ENCODE measurements at places on chromosomes 16 and 17.

GRCh38 chr16:8928467-8928957 lies 35.2 kb downstream of the USP7 start:
- no peak for DNase-seq

DNA sequence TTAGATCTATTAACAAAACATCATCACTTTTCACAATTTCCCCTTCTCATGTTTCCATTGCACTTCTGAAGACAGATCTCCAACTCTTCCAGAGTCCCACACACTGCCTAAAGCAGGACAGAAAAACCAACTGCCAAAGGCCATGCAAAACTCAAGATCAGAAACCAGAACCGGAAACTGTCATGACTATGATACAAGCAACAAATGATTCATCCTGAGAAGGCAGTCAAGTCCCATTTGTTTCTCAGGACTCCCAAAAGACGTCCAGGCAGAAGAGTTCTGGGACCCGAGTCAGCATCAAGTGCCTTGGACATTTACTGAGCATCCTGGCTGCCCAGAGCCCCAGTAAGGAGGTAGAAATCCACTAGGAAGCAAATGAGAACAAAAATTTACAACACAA lies 38.8 kb downstream of the ERN1 start:
- no peak for DNase-seq

DNA sequence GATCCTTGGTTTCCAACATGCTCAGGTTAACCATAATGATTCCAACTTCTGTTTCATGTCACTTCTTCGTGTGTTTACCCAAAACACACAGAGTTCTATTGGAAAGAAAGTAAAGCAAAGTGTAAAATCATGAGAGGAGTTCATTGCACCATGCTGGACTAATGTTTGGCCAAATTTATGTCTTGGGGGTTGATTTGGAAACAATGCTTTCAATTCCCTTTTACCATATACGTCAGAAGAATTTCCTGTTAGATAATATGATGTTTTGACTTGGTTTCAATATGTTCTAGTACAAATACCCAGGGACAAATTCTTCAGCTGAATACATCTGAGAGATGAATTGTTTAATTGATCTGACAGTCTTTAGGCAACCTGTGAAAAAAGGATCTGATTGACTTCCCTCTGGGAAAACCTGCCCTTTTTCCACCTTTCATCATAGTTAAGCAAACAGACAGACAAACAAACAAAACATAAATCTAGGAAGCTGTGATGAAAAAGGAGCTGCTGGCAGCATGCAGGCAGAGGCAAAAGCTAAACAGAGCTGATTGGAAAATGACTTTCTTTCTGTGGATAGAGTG lies 26.0 kb upstream of the MPHOSPH6 start:
- no peak for DNase-seq

GRCh38 chr17:10875984-10876555 lies 38.2 kb upstream of the PIRT start:
- no peak for DNase-seq

- no peak for DNase-seq
Observed at GRCh38 chr17:38750312-38751121, 2.0 kb upstream of the PSMB3 start.

- no peak for DNase-seq
Observed at GRCh38 chr16:1914084-1914608, 4.1 kb downstream of the HS3ST6 start.

DNA sequence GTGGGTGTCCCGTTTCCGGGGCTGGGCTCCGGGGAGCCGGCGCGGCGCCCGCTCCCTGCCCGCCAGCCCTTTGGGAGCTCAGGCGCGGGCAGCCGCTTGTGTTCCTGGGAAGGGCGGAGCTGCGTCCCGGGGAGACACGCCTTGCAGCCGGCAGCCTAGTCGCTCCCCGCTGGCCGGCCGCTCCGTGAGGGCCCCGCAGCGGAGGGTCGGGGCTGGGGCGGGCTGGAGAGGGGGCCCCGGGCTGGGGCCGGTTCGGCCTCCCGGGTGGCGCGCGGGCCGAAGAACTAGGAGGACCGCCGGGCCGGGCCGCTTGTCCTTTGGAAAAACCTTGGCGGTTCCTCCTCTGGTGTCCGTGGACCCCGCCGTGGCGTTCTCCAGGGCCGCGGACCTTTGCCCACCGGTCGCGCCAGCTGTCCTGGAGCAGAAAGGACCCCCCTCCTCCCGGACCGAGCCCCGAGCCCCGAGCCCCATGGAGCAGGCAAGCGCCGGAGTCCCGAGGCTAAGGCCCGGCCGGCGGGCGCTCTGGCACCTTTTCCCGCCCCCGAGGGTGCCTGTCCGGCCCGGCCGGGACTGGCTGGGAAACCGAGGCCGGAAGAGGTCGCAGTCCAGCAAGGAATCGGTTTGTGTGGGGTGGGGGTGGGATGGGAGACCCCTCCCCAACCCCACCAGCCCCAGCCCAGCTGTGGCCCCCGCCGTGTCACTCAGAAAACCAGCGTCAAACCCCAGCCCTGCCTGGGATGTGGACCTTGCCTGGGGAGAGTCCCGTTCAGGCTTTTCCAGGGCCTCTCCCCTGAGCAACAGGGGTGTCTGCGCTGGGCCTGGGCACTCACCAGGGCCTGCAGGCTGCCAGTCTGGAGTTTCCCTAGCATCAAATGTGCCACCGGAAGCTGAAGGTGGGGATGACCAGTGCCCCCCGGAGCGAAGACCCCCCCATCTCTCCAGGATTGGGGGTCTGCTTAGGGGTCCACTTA lies 6.8 kb upstream of the TBC1D3B start:
- no peak for DNase-seq

- no peak for DNase-seq
Observed at GRCh38 chr16:47511882-47512281, 50.8 kb downstream of the PHKB start.

DNA sequence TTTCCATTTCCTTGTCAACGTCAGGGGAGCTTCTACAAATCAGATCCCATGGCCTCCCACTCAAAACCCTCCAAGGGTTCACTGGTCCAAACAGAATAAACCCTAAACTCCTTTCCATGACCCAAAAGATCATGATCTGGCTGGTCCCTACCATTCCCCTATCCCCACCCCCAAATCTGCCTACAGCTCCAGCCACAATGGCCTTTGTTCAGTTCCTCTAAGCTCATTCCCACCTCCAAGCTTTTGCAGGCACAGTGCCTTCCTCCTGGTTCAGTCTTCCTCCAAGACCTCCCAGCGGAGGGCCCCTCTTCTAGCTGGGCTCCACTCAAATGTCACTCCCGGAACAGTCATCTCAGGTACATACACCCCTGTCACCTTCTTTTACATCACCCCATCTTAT lies 2.0 kb downstream of the GPRC5B start:
- DNase-seq, result no peak

- no peak for DNase-seq
Observed at GRCh38 chr16:336269-336668, 16.3 kb downstream of the AXIN1 start.

DNA sequence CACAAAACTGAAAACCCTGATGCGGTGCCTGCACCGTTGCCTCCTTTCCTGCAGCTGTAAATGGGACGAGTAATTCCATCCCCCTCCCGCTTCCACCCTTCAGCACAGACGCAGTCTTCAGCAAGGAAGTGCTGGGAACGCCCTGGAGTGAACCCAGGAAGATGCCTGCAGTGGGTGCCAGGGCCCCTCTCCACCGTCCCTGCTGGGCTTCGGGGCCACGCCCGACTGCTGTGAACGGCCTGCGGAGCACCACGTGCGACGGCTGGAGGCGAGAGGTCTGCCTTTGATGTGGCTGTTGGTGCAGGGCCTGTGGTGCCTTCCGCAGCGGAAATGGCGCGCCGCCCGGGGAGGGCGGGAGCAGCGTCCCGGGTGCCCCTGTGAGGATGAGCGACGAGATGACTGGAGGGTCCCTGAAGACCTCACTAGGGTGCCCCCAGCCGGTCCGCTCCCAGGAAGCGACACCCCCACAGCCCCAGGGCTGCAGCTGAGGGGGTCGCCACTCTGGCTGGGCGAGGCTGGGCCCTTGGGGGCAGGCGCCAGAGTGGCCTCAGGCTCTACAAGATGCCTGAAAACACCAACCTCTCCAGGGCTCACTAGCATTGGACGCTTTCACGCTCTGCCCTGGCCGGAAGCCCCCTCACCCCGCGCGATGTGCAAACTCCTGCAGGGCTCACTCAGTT lies 749 bp upstream of the MC1R start:
- DNase-seq, result peak; percentile 60

DNA sequence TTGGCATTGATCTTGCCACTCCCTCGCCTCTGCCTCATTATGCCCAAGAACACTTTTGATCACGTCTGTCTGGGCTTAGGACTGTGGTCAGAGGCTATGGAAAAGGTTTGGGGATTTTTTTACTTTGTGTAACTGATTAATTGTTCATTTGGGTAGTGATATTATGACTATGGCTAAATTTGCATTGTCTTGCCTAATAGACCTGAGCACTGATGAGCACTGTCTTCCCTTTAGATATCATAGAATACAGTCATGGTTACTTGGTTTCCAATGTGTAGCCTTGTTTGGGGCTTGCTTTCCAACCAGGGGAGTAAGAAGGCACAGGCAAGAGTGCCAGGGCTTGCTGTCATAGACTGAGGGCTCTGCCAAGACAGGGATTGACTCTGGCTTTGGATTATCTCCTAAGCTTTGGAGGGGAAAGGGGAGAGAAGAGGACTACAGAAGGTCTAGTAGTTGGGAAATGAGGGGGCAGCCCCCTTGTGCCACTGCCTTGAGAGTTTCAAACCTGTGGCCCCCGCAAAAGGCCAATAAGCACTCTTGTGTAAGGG lies 13.7 kb downstream of the LIMD2 start:
- DNase-seq, result no peak

DNA sequence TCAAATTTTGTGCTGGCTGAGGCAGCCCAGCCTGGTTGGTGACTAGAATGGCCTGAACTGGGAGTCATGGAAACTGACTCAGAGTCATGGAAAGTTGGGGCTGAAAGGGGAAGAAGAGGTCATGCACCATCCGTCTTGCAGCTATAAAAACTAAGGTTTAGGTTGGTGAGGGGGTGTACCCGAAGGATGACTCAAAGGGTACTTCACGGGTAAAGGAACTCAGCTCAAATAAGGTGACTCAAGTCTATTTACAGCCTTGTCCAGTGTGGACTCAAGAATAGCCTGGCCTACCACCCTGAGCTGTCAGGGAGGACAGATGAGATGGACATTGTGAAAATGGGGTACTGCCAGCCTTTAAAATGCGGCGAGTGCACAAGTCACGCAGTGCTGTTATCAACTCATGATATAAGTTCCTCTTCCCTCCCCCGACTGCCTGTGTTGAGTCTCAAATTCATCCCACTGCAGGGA lies 18.6 kb downstream of the CD300LB start:
- no peak for DNase-seq

GRCh38 chr16:6573577-6573976 lies 759.1 kb upstream of the RBFOX1 start:
- DNase-seq, result no peak

DNA sequence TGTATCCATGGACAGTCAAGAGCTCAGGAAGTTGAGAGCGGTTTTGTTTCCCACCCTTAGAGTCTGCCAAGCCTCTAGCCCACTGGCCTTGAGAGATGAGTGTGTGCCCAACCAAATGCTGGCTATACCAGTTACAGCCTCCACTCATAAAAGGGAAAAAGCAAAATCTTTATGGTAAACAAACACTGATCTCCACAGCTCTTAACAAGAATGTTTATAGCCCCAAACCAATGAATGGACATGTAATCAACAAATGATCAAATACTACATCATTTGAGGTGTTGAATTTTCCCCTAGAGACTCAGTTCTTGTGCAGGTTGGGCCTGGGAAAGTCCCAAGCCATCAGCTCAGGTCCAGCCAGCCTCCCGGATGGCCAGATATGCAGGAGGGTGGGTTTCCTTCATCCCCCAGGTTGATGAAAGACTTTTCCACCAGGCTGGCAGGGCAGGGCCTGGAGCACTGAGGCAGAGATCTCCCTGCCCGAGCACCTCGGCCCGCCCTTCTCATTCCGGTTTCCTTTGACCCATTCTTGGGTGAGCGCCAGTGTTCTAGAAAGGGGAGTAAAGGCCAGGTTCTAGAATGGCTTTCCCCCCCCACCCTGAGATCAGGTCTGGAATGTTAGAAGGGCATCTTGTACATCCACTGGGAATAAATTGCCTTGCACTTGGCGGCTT lies 3.9 kb upstream of the EFTUD2 start:
- DNase-seq, result no peak

- DNase-seq, result no peak
Observed at GRCh38 chr17:68148936-68149335, 98.9 kb upstream of the AMZ2 start.

GRCh38 chr16:586645-587590 lies 2.9 kb upstream of the RAB40C start:
- DNase-seq, result no peak

DNA sequence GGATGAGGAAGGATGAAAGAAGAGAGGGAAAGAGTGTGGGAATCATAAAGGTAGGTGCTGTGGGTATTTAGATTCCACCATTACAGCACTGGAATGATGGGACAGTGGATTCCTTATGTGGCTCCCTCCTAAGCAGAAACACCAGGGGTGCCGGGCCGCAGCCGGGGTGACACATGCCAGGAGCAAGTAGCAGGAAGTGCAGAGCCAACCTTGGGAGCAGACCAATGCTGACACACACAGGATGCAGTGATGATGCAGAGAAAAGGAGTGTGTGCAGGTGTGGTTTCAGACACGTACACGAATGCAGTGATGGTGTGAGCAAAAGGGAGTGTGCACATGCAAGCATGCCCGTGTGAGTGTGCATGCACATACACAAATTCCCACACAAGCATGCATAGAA lies 338.0 kb downstream of the SLC39A11 start:
- DNase-seq, result no peak

DNA sequence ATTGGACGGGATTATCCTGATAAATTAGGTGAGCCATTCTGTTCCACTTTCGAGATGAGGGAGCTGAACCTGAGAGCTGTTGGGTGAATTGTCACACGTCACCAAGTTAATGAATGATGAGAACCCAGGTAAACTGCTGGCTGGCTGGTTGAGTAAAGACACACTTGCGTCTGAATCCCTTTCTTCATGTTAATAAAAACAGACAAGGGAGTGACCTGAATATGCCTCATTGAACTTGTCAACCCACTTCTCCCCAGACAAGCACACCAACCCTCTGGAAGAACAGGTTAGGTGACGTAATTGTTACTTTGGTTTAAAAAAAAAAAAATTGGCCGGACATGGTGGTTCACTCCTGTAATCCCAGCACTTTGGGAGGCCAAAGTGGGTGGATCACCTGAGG lies 400.9 kb upstream of the CDH5 start:
- no peak for DNase-seq

All from stimulated activated CD8-positive, alpha-beta memory T cell treated with anti-CD3 and anti-CD28 coated beads, Interleukin-2, amount 100 ng/mL, for 1 hour (primary cell).